ENCODE measurements at places on chromosomes 7 and 10.

DNA sequence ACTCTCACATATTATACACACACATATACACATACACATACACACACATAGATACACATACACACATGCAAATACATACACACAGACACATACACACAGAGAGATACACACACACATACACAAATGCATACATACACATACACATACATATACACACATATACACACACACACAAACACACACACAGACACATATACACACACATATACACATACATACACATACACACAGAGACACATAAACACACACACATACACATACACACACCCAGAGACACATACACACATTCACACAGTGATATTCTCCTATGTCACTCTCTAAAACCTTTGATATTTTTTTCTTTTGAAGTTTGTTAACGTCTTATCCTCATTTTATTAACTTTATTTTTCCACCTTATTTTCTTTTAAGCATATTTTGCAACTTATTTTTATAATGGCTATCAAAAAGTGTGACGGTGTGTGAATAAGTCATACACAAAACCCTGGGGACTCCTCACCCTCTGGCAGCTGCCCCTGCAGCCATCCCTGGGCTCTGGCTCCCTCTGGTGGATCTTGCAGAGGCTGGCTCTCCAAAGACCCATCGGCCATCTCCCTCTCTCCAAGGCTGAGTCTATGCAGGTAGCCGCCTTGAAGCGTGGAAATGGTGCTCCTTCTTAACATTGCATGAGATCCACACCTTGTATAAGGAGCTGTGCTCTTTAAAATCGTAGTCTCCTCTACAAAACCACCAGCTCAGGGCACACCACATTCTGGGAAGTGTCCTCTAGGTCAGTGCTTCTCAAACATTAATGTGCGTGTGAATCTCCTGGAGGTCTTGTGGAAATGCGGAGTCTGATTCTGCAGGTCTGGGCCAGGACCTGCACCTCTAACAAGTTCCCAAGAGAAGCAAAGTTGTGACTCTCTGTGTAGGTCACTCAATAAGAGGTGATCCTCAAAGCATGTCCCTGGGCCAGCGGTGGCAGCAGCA, 4.1 kb upstream of the C10orf120 start:
- no peak for DNase-seq

DNA sequence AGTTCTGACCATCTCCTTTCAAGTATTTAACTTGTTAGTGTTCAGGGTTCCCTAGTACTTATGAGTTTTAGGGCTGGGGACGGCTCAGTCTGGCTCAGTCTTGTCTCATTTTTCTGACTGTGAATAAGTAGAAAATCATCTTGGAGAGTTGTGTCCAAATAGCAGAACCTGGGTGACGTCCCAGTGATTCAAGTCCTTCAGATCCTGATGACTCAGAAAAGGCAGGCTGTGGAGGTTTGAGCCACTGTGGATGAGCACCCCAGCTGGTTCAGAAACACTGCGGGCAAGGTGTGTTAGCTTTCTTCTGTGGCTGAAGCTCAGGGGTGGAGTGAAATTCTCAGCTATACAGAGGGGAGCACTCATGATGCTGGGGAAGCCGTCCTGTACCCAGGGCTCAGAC, 154.4 kb upstream of the NPY start:
- DNase-seq = no peak

GRCh38 chr10:100670828-100671479, 74.4 kb upstream of the PAX2 start:
- no peak for DNase-seq

DNA sequence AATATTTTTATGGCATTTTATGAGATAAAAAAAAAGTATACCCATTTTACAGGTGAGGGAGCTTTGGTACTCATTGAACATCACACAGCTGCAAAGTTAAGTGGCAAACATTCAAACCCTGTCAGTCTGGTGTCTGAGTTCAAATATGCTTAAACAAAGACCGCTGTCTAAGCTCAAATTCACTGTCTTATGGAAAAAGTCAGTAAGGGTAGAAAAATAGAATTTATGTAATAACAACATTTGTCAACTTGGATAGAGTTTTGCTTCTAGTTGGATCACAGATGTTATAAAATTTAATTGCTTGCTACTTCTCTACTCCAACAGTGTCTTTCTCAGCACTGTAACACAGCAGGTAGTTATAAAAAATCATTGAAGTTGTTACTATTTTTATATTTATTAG, 161.7 kb upstream of the CSTF2T start:
- no peak for DNase-seq

GRCh38 chr10:71761105-71761511, 12.2 kb downstream of the VSIR start:
- no peak for DNase-seq

- no peak for DNase-seq
These were observed 6.7 kb downstream of the GSDME start for GRCh38 chr7:24750441-24751055.

- no peak for DNase-seq
These were observed 74.4 kb upstream of the EFCAB10 start for GRCh38 chr7:105655500-105656380.

- DNase-seq = no peak
These were observed 67.8 kb downstream of the TAF3 start for GRCh38 chr10:7886056-7886455.

GRCh38 chr7:19410106-19410505, 264.9 kb upstream of the FERD3L start:
- DNase-seq = no peak

DNA sequence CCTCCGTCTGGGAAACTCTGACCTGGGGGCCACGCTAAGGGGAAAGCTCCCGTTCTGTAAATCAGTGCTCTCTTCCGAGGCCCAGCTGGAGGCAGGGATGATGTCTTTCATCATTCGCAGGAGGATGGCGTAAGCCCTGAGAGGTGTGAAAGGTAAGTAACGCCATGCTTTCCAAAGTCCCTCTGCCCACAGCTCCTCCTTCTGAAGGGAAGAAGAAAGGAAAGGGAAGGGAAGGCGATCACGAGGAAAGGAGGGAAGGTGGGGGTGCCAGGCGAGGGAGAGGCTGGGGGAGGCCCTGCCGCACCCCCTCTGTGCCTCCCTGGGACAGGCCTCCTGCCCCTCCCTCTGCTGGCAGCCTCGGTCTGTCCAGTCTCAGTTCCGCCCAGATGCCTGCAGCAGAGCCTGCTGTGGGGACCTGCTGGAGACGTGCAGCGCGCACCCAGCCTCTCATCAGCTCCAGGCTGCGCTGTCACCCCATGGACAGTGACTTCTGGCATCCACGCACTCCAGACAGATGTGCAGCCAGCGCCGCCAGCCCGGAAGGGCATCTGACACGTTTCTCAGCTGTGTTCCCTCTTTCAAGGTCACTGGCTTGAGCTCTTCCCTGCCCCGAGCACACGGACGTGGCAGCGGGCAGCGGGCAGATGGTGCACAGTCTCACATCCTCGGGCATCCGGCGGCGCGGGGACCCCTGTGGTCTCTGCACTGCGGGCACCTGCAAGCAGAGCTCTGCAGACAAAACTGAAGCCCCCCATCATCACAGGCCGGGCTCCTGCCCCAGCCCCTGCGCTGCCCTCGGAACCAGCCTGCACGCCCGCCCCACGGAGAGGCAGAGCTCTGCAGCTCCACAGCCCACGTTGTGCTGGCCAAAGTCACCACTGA, 60.6 kb downstream of the INSIG1 start:
- DNase-seq = no peak

GRCh38 chr10:97499561-97500296, 1.0 kb downstream of the UBTD1 start:
- DNase-seq = no peak

DNA sequence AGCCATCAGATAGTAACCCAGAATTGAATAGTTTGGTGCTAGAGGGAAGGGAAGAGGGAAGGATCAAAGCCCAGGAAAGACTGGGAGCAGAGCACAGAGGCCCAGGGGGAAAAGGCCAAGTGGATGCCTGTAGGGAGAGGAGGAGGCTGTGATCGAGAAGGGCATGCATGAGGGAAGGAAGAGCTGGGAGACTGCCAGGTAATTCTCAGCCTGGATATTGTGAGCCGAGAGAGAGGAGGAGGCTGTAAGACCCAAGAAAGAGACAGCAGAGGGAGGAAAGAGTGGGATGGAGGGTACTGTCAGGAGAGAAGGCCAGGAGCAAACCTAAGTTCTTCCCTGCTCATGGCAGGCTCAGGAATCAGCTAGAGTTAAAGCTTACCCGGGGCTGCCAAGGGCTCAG, 178.2 kb downstream of the CCDC3 start:
- no peak for DNase-seq

DNA sequence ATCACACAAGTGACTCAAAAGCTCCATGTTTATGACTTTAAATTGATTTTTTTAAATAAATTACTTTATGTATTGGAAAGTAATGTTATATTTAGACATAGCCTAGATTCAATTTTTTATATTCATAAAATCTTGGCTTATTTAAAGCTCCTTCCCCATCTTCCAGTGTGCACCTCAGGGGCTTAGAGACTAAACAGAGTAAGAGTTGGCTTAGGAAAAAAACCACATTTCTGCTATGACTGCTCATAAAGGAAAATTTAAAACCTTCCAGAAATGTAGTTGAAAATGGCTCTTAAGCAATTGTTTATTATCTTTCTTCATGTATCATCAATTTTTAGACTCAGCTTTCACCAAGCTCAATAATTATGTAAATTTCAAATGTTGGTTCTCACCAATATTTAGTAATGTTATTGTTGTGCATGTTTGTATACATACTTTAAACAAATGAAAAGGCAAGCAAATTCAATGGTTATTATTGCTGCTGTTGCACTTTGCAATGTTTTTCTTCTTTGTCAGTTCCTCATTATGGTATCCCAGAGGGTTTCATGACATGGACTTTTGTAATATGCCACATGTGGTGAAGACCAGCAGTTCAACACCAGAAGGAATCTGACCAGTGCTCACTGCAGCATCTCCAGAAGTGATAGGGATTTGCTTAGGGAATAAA, 700.1 kb upstream of the ANKRD30A start:
- DNase-seq = no peak

DNA sequence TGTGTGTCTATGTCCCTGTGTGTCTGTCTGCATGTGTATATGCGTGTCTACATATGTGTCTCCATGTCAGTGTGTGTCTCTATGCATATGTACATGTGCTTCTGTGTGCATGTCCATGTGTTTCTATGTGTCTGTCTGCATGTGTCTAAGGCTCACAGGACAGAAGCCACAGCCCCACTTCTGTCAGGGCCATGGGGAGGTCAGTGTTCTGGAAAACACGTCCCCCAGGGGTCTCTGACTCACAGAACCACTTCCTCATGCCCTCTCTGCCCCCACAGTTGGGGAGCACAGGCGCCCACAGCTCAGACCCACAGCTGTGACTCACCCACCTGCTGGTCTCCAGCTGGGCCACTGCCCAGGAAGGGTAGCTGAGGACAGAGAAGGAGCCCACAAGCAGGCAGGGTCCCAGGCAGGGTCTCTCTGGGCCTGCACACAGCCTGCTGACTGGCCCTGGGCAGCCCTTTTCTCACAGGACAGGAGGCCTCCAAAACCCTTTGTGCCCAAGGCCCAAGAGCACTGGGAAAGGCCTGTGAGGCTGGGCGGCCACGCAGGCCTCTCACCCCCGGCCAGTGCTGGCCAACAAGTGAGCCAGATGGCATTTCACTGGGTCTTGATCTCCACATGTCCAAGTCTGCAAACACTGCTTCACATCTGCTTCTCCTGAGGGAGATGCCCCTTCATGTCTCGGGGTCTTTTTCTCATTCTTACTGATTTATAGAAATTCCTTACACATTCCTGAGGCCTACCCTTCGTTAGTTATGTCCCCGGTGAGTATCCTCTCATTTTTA, 102.9 kb upstream of the FAM20C start:
- DNase-seq = no peak

DNA sequence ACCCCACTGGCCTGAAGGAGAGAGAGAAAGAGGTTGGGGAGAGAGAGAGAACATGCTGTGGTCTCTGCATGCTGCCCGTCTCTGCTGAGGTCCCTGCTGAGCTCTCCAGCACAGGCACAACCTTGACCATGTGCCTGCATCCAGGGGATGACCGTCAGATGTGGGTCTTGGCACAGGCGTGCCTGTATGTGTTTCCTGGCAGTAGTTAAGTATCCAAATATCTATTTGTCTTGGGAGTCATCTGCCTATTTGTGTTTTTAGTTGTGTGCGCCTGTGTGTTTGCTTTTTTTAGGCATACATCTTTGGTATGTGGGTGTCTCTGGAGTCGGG, 1.9 kb upstream of the UNC5B start:
- no peak for DNase-seq

DNA sequence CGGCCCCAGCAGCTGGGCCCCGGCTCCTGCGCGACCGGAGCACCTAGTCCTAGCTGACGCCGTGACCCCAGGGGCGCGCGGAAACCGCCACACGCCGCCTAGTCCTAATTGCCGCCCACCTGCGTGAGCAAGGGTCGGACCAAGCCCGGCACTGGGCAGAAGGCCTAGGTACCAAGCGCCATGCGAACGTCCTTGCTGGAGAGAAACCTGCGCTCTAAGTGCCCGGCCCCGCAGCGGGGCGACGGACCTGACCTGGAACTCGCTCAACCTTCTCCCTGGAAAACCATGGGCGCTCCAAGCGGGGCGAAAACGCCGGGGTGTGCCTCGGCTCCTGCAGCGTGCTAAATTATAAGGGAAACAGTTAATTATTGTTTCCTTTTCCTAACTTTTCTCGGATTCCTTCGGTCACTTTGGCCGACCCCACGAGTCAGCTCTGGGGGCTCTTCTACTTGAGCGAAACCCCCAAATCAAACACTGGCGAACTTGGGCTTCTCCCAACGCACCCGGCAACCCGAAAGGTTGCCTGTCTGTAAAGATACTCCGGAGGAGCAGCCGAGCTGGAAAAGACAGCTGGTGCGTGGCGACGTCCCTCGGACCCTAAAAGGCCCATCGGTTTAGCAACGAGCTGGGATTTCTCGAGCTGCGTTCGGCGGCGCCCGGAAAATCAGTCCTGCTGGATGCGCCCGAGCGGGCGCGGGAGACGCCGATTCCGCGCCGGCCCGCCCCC, 5.3 kb upstream of the EBF3 start:
- no peak for DNase-seq

DNA sequence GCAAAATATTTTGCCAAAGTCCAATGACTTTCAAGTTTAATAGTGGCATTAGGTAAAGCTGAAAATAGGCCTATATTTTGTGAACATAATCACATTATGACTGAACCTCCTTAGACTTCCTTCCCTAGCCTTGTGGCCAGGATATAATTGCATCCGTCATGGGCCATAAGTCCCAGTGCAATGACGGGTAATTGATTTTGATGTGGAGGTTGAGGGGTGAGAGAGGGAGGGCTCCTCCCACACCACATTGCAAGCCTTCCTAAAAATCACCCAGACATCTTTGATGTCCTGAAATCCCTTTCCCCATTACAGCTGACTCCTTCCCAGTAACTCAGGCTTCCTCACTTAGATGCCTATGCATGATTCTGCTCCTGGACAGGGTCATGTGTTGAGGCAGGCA, 25.6 kb downstream of the TAS2R41 start:
- no peak for DNase-seq

- no peak for DNase-seq
These were observed 17.1 kb downstream of the LRRN3 start for GRCh38 chr7:111108000-111108399.

GRCh38 chr10:113038183-113038582, 88.1 kb downstream of the TCF7L2 start:
- no peak for DNase-seq

DNA sequence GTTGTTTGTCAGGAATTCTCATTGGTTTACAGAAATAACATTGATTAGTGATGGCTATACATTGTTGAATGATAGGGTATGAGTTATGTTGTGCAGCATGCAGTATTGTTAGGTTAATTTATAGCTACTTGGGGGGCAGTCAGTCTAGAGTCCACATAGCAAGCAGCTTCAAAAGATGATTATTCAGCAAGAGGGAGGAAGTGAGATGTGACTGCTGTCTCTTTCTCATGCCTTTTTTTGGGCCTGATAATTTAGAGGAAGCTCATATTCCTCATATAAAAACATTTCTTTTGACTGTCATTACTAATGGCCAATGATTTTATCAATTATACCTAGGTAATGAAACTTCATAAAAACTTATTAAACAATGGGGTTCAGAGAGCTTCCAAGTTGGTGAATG, 3.4 kb upstream of the TBRG4 start:
- no peak for DNase-seq

Measured in stimulated activated CD8-positive, alpha-beta memory T cell treated with anti-CD3 and anti-CD28 coated beads, Interleukin-7, amount 100 ng/mL, for 1 hour (primary cell).